ENCODE measurements at places on chromosomes 3 and 15.

- peak; percentile 61 for DNase-seq
Observed at GRCh38 chr3:131033480-131034080, 6.9 kb downstream of the NEK11 start.

DNA sequence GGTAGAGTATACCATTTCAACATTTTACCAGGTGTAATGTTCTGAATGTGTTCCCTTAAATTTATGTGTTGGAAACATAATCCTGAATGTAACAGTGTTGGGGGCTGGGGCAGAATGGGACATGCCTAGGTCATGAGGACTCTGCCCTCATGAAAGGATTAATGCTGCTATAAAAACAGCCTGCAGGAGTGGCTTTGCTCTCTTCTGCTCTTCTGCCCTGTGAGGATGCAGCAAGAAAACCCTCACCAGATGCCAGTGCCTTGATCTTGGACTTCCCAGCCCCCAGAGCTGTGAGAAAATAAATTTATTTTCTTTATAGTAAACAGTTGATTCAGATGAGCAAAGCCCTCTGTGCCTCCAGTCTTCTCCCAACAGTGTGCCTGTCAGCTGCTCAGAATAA lies 326.0 kb upstream of the ONECUT1 start:
- no peak for DNase-seq

GRCh38 chr15:59622289-59622688 lies 10.7 kb downstream of the GCNT3 start:
- DNase-seq = peak; percentile 31

DNA sequence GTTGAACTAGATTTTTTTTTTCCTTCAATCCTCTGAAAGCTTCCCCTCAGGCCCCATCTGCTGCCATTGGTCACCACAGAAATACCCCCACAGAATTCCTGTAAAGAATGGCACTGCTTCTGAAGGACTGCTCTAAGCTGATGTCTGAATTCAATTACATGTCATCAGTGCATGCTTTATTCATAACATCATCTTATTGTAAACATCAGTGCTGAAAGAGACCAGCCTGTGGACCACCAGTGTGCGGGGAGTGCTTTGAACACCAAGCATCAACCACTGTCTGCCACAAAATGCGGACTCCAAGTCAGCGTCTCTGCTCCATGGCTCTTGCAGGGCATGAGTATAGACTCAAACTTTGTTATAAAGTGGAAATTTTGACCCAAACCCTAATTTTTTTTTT lies 11.6 kb downstream of the PHLDB2 start:
- DNase-seq = no peak

DNA sequence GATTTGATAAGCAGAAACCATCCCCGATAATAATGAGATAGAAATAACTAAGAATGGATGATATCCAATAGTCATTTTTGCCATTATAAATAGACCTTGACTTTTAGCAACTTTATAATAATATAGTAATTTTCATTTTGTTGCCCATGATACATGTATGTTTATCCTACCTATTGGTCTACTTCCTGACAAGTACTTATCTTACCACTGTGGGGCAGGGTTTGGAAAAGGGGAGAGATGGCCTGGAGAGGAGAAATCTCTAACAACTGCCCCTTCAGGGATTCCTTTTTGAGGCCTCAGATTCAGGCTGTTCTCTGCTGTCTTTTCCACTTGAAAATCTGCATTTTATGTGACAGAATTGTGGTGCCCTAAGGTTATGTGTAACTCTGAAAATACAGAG lies 42.2 kb downstream of the FAM98B start:
- no peak for DNase-seq

DNA sequence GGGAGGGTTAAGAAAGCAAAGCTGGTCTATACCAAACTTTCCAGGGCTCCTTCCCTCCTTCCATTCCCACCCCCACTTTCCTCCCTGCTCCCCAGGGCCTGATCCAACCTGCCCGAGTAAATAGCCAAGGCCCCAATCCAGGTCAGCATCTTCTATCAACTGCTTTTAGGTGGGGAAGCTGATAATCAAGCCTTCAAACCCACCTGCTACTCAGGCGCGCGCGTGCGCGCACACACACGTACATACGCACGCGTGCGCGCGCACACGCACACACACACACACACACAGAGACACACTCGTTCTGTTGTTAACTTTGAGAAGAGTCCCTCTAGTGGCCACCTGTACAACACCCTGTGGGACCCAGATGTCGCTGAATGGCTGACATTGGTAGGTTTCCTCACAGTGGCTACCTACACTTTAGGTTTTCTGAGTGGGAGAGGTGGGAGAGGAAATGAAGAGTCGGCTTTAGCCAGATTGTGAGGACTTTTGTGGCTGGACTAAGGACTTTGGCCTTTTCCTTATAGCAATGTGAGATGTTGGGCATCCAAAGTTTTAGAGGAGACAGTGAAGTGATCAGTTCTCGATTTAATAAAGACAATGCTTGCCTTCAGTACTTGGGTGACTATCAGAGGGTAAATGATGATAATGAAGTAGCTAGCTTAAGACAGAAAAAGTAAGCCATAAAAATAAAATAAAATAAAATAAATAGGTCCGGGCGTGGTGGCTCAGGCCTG lies 179.9 kb upstream of the C2CD4B start:
- DNase-seq = peak; percentile 37

GRCh38 chr3:6220447-6220846 lies 640.5 kb upstream of the GRM7 start:
- DNase-seq = no peak
